ENCODE measurements at places on chromosomes 5 and 9.

GRCh38 chr5:181100121-181100875 is 30.7 kb downstream of the OR2V1 start:
- DNase-seq = no peak

GRCh38 chr9:27634879-27635278 is 61.6 kb upstream of the C9orf72 start:
- DNase-seq = no peak

GRCh38 chr5:59487772-59488729 is 405.5 kb downstream of the PDE4D start:
- DNase-seq = no peak

DNA sequence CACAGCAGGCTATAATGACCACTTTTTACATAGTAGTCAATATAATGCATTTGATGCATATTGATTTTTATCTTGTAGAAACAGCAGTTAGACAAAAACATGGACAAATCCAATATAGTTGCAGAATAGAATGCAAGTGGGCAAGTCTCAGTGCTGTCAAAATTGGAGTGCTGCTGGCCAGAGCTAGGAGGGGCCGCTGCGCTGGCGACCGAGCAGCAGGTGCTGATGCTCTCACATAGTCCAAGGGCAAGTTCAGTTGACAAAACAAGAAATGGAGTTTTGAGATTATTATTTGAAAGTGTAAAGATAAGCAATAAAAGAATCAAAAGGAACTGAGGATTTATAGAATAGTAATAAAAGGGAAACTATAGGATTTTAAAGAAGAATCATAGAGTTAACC is 60.6 kb upstream of the CDK20 start:
- no peak for DNase-seq

GRCh38 chr5:77064040-77064439 is 23.0 kb downstream of the ZBED3 start:
- no peak for DNase-seq

GRCh38 chr5:153711755-153712154 is 221.3 kb downstream of the GRIA1 start:
- no peak for DNase-seq

DNA sequence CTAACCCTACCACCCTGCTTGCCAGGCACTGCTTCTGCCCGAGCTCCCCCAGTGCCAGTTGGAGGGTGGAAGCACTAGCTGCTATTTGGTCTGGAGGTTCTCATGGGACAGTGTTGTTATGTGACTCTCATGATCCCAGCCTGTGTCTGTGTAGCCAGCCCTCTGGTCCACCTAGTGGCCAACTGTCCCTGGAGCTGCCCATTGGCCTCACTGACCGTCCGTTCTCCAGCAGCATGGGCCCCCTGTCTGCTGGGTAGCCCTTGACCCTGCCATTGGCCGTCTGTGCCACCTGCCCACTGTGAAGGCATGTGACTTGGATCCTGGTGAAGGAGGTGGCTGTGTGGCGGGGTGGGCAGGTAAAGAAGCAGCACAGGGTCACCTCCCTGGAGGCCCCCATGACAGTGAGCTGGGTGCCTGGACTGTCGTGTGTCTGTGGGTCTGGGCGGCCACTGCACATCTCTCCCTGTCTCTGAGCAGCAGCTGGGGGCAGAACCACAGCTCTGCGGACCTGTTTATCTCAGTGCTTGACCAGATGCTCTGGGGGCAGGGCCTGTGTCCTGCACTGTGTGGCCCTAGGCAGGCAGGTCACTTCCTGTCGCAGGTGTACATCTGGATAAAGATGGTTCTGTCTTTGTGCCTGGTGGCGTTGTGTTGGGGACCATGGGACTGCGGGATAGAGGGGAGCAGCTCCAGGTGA is 11.4 kb downstream of the PHF2 start:
- DNase-seq = no peak

DNA sequence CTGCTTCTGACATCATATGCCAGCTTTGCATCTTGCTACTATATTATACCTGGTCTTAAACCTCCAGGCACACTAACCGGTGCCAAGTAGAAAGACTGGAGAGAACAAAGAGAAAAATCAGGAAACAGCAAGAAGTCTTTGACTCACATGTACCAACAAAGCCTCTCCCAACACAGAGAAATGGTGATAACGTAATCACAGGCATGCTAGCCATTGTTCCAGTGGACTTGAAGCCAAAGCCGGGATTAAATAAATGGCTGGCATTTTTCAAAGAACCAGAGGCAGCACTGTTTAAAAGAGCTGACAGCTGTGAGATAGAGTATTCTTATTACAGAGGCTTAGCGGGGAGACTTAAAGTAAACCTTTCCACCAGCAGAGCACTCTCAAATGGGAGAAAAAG is 148.4 kb upstream of the NFIL3 start:
- DNase-seq = no peak

DNA sequence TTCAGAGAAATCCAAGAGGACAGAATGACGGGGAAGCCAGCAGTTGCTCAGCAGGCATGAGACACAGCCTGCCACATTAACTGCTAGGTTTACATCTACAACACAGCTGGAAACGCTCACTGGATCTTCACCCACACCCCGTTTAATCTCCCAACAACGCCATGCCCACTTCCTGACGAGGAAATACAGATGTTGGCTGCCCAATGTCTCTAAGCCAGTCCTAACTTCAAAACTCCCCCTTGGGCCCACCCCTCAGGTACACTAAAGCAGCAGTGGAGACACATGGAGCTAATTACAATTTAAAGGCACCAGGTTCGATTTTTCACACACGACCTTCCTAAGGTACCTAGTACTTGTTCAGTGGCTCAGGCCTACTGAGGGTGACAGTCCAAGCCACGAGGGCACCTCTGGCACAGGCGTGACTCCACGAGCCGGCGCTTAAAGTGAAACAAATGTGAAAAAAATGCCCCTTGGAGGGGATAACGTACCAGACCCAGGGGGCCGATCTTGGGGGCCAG is 904 bp downstream of the RPL12 start:
- DNase-seq = no peak
